Epithelial cell of esophagus (primary cell): ENCODE measurements at places on chromosomes 2 and 18.

- DNase-seq = no peak
Observed at GRCh38 chr18:8788503-8789429, 83.4 kb downstream of the MTCL1 start.

DNA sequence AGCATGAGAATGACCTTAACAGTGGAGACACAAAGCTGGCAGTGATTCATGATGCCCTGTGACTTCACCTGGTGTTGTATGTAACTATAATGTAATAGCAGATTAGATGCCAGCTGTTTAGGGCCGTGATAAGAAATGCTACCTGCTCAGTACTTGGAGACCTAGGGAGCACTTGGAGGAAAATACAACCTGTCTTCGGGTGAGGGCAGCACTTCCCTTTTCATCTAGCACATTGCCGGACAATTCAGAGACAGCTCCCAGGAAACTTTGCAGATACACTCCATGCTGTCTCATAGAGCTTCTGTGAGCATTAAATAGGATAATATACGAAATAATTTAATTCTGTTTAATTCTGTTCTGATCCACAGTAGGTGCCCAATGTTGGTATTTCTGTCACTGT is 668.5 kb downstream of the TSN start:
- no peak for DNase-seq

DNA sequence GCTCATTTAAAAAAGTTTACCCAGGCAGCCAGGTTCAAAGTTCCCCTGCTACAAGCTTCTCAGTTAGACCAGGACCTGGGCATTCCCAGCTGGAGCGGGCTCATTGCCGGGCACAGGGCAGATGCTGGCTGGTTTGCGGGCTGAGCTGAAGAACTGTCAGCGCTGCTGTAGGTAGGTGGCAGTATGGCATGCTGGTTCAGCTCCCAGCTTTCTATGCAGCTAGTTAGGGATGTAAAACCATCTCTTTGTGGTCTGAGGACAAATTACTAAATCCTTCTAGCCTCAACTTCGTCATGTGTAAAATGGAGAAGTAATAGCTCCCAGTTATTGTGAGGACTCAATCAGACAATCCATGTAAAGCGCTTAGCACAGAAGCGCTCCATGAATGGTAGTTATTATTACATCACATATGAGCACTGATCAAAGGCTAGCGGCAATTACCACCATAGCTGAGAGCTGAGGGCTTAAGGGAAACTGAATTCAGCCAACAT is 2.4 kb upstream of the LDLRAD4 start:
- DNase-seq = peak; percentile 55

GRCh38 chr2:165743442-165743841 is 50.6 kb downstream of the GALNT3 start:
- DNase-seq = no peak

DNA sequence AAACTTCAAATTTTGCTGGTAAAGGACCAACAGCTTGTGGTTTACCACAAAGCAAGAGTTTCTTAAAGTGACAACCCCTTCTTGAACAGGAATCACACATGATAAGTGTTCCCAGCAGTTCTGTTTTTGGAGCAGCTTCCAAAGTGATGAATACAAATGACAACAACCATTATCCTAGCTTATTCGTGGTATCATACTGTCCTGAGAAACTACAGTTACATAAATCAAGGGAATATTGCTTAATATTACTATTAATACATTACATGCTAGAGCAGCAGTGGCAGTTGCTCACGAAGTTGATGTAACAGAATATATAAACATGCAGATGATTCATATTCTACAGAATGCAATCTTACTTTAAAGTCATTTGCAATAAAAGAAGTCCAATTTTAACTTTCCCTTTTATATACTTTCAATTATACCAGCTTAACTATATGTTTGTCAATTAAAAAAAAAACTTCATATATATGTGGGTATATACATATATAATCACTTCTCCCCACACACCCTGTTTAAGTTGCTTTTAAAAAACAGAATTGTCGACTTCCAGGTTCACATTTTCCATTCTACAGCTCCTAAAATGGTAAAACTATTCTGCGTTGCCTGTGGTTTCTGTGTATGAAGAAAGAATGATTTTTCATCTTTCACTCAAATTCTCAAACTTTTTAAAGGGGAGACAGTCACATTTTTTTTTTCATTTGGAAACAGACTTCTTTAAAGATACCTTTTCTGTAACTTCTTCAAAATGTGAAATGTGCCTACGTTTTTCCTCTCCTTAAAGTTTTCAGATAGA is 713.6 kb downstream of the TDRD15 start:
- DNase-seq = peak; percentile 7

DNA sequence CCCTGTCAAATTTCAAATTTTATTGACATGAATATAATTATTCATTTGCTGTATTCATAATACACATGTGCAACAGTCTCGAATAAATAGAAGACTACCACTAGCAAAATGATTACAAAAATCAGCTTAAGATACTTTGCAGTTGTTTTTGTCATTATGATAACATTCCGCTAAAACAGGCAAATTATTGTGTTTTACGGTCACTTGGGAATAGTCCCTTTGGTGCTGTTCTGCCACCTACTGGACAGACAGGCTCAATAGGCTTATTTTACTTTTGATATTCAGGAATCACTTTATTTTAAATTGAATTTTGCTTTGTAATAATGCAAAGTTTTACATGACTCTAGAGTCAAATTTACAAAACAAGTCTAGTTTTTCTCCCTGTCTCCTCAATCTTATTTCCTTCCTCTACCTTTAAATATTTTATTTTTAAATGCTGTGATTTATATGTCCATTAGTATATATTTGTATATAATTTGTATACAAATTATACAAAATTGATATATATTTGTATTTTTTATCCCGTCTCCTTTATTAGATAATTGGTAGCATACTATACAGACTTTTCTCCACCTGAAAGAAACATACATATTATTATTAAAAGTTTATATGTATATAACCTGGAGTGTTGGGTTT is 456.3 kb downstream of the DLGAP1 start:
- DNase-seq = peak; percentile 50
